Activated CD8-positive, alpha-beta memory T cell treated with anti-CD3 and anti-CD28 coated beads, Interleukin-2, amount 50 U/mL, for 48 hours (primary cell): ENCODE measurements at places on chromosomes 4 and X.

DNA sequence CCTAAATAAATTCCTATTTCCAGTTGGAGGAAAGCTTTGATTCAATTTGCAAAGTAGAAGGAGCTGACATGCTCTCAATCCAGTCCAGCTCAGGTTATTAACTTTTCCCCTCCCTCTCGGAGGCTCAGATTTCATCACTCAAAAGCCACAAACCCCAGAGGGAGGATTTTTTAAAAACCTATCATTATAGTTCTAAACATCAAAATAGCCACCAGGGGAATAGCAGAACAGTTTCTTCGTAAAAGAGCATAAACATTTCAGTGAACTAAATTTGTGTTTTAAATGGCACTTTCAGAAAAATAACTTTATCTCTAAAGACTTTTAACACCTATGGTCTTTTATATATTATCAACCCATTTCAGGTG, 8.8 kb downstream of the GPRIN3 start:
- DNase-seq = no peak

DNA sequence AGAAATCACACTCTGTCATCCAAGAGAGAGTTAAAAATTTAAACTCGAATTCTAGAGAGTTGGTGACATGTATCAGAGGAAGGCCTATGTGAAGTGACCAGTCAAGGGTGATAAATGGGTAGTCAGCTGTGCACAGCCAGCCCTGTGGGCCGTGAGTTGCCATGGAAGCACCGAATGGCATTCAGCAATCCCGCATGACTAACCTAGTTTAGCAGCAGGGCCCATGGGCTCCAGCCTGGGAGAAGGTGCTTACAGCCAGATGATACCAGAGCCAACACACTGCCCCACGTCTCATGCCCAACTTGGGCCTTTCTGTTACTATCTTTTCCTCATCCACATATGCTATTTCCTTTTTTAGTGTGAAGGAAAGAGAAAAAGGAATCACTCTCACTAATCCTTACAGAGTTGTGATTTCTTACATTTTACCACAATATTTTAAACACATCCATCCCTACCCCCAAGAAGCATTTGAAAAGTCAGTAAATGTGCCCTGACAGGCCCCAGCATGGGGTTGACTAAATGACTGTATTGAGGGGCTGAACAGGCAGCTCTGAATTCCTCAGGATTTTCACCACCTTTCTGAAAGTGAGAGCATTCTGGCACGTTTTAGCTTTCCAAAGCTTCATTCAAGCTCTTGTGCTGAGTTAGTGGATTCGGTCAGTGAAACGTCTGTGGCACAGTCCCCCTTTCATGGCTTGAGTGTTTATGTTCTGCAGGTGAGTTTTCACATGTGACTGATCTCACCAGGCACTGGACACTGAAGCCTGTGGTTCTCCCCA, 104.2 kb downstream of the AFF1 start:
- DNase-seq = no peak

DNA sequence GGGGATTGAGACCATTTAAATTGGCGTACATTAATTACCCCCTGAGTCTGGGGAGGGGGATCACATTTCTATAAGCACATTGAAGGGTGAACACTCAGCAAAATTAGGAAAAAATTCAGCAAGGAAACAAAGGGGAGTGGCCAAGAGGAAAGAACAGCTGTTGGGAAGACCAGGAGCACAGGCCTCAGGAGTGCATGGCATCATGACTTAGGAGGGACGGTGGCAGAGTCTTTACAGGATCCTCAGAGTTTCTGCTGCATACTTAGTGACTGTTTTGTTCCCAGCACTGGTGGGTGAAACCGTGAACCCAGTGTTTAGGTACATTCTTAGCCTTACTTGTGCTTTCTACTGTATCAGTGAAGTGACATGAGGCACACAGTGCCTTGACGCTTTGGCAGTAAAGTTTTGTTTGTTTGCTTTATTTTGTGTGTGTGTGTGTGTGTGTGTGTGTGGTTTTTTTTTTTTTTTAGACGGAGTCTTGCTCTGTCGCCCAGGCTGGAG, 121.3 kb downstream of the CBR4 start:
- no peak for DNase-seq

GRCh38 chr4:3091464-3091863, 17.0 kb downstream of the HTT start:
- no peak for DNase-seq

DNA sequence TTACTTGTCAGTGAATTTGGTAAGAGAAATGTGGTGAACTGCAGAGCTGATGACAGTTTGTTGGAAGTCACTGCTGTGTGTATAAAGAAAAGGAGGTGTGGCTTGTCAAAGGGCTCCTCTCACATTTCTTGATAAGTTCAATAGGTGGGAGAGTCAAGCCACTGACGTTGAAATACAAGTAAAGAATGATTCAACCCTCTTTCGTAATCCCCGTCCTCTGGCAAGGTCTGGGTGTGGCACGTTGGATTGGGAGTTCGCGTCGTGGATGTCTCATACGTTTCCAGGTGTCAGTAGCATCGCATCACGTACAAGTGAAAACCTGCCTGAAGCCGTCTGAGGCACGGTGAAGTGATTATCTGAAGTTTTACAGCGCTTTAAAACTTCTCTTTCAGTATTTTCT, 76.4 kb downstream of the EGF start:
- no peak for DNase-seq
